Hepatocyte (in vitro differentiated cells): ENCODE measurements at places on chromosomes 11 and 22.

DNA sequence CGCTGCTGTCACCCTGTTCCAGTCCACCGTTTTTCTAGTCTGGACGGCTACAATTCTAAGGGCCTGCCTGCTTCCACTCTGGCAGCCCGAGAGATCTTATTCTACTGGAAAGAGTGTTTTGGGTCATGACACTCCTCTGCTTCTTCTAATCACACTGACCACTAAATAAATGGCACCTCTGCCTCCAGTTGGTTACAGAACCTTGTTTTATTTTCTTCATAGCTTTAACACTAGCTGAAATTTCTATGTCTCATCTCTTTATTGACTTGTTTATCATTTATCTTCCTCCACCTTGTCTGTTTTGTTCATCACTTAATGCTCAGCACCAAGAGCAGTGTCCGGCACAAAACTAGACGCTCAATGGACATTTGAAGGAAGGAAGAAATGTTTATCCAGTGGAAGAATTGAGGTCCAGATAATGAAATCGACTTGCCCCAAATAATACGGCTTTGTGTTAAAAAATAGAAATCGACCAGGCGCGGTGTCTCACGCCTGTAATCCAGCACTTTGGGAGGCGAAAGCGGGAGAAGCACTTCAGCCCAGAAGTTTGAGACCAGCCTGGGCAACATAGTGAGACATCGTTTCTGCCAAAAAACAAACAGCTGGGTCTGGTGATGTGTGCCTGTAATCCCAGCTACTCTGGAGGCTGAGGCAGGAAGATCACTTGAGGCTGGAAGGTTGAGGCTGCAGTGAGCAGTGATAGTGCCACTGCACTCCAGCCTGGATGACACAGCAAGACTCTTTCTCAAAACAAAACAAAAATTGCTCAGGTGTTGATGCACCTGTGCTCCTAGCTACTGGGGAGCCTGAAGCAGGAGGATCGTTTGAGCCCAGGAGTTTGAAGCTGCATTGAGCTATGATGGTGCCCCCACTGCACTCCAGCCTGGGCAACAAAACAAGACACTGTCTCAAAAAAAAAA lies 693 bp upstream of the PRR14L start:
- H3K27me3 ChIP-seq, result no peaks in the 10 kb centered on the region
- H3K4me3 ChIP-seq, result no peak overlapping the region
- H3K36me3 ChIP-seq, result no peaks in the 10 kb centered on the region
- H3K27ac ChIP-seq, result peak overlapping the region; percentile 76
- no peak for DNase-seq

GRCh38 chr11:105740164-105740903 lies 130.5 kb downstream of the GRIA4 start:
- no peak for DNase-seq
- H3K27ac ChIP-seq, result no peak overlapping the region
- no peaks in the 10 kb centered on the region for H3K27me3 ChIP-seq
- no peaks in the 10 kb centered on the region for H3K4me1 ChIP-seq

DNA sequence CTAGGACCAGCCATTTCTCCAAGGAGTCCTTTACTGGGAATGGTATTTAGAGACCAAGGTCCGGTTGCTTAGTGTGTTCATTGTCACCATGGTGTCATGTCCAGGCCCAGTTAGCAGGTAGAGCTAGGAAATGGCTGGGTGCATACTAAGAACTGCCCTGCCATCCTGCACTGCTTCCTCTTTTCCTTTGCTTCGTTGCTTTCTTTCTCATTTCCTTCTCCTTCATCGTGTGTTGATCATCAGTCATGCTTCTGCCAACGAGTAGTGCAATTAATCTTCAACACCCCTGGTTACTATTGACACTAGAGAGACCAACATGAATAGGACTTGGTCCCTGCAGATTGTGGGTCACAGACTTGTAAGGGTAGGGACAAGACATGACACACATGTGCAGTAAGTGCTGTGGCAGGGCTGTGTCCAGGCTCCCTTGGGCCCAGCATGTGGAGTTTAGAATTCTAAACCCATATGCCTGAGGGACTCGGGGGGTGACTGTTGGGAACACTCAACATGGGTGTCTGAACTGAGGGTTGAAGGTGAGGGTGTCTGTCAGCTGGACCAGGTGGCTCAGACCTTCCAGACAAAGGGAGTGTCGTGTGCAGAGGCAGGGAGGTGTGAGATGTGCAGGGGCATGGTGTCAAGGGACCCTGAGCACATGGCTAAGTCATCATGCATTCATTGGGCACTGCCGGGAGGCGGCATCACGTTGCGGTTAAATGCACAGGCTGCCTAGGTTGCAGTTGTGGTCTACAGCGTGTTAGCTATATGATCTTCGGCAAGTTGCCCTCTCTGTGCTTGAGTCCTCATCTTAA lies 42.6 kb downstream of the ST14 start:
- H3K4me1 ChIP-seq, result no peaks in the 10 kb centered on the region
- no peak overlapping the region for H3K27ac ChIP-seq
- no peak for DNase-seq
- no peak overlapping the region for H3K4me3 ChIP-seq
- H3K27me3 ChIP-seq, result no peaks in the 10 kb centered on the region

DNA sequence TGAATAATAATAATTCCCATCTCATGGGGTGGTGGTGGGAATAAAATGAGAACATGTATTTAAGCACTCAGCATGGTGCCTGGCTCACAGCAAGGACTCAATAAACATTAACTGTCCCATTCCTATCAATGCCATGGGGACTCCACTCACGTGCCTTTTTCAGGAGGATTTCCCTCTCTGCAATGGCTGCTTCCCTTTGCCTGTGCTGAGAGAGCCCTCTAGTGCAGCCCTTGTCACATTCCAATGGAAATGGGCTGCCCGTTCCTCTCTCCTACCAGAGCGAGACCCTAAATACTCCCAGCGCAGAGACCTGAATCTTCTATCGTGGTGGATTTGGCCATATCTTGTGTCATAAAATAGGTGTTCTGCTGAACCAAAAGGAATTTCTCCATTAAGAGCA lies 621.5 kb upstream of the B3GAT1 start:
- H3K27me3 ChIP-seq, result no peaks in the 10 kb centered on the region
- no peaks in the 10 kb centered on the region for H3K4me1 ChIP-seq
- no peaks in the 10 kb centered on the region for H3K36me3 ChIP-seq
- H3K27ac ChIP-seq, result no peak overlapping the region

DNA sequence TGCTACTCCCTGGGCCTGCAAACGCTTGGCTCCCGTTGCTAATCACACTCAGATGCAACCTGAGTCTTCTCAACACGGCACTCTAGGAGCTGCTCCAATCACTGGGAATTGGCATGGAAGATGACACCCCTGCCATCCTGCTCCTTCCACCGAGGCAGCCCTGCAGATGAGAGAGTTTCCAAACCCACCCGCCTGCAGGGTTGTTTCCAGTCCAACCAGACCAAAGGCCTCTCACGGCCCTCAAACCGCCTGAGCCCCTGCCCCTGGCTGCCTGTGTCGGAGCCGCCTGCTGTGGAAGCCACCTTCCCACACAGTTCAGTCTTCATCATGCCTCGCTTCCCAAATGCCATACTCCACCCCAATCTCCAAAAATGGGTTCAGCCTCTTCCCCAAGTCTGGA lies 36.8 kb upstream of the TP53I11 start:
- no peak overlapping the region for H3K27ac ChIP-seq
- H3K4me1 ChIP-seq, result no peaks in the 10 kb centered on the region
- no peaks in the 10 kb centered on the region for H3K36me3 ChIP-seq
- H3K27me3 ChIP-seq, result no peaks in the 10 kb centered on the region
- H3K4me3 ChIP-seq, result no peak overlapping the region

DNA sequence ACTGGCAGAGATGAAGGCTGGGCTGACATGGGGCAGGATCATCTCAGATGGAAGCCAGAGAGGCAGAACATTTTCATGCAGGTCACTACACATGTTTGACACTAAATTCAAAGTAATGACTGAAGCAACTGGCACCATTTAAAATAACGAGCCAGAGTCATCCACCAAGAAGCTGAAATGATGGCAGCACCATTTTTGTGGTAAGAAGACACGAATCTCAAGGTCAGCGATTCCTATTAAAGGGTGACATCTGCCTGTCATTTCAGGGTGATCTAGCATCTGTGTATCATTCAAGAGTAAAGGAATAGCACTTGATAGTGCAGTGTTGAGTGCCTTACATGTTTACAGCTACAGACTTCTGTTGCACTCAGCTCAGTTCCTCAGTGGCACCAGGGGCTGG lies 113.4 kb upstream of the C11orf87 start:
- DNase-seq, result no peak
- H3K27ac ChIP-seq, result no peak overlapping the region
- H3K4me3 ChIP-seq, result no peak overlapping the region
- no peaks in the 10 kb centered on the region for H3K27me3 ChIP-seq

GRCh38 chr11:23991165-23991539 lies 505.7 kb upstream of the LUZP2 start:
- no peak overlapping the region for H3K27ac ChIP-seq
- no peaks in the 10 kb centered on the region for H3K4me1 ChIP-seq
- DNase-seq, result no peak
- no peaks in the 10 kb centered on the region for H3K36me3 ChIP-seq

GRCh38 chr11:101215069-101215468 lies 85.5 kb upstream of the PGR start:
- no peak for DNase-seq
- no peaks in the 10 kb centered on the region for H3K36me3 ChIP-seq
- H3K27ac ChIP-seq, result no peak overlapping the region
- H3K4me3 ChIP-seq, result no peak overlapping the region
- no peaks in the 10 kb centered on the region for H3K27me3 ChIP-seq
- H3K4me1 ChIP-seq, result no peaks in the 10 kb centered on the region

GRCh38 chr11:14443638-14444037 lies 56.0 kb downstream of the COPB1 start:
- H3K27me3 ChIP-seq, result no peaks in the 10 kb centered on the region
- H3K4me1 ChIP-seq, result no peaks in the 10 kb centered on the region
- no peaks in the 10 kb centered on the region for H3K36me3 ChIP-seq

GRCh38 chr11:65633390-65634108 lies 4.4 kb upstream of the SIPA1 start:
- no peaks in the 10 kb centered on the region for H3K27me3 ChIP-seq
- H3K4me3 ChIP-seq, result no peak overlapping the region
- H3K4me1 ChIP-seq, result no peaks in the 10 kb centered on the region
- H3K36me3 ChIP-seq, result no peaks in the 10 kb centered on the region

GRCh38 chr22:47446821-47447810 lies 684.7 kb downstream of the TBC1D22A start:
- no peaks in the 10 kb centered on the region for H3K36me3 ChIP-seq
- no peaks in the 10 kb centered on the region for H3K4me1 ChIP-seq
- no peak overlapping the region for H3K27ac ChIP-seq
- no peak overlapping the region for H3K4me3 ChIP-seq
- H3K27me3 ChIP-seq, result no peaks in the 10 kb centered on the region

GRCh38 chr11:110409174-110409573 lies 20.6 kb upstream of the FDX1 start:
- no peaks in the 10 kb centered on the region for H3K4me1 ChIP-seq
- H3K27ac ChIP-seq, result no peak overlapping the region
- no peak overlapping the region for H3K4me3 ChIP-seq
- H3K36me3 ChIP-seq, result no peaks in the 10 kb centered on the region
- no peaks in the 10 kb centered on the region for H3K27me3 ChIP-seq
- DNase-seq, result no peak

- H3K36me3 ChIP-seq, result no peaks in the 10 kb centered on the region
- H3K27me3 ChIP-seq, result no peaks in the 10 kb centered on the region
- no peaks in the 10 kb centered on the region for H3K4me1 ChIP-seq
- H3K27ac ChIP-seq, result no peak overlapping the region
- H3K4me3 ChIP-seq, result no peak overlapping the region
Observed at GRCh38 chr11:58301576-58301975, 33.5 kb upstream of the OR10W1 start.

- H3K27ac ChIP-seq, result no peak overlapping the region
- peaks cover 11% of the 10 kb centered on the region for H3K4me1 ChIP-seq
- H3K36me3 ChIP-seq, result no peaks in the 10 kb centered on the region
- no peaks in the 10 kb centered on the region for H3K27me3 ChIP-seq
Observed at GRCh38 chr22:42604403-42604802, 10.3 kb downstream of the POLDIP3 start.

DNA sequence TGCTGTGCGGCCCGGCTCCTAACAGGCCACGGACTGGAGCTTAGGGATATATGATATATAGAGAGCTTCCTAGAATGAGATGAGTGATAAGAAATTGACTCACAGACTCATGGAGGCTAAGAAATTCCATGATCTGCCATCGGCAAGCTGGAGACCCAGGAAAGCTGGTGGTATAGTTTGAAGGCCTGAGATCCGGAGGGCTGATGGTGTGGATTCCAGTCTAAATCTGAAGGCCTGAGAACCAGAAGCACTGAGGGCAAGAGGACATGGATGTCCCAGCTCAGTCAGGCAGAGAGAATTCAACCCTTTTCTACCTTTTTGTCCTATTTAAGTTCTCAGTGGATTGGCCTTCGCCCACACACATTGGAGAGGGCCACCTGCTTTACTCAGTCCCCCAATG lies 564.8 kb downstream of the TBC1D22A start:
- DNase-seq, result no peak
- no peaks in the 10 kb centered on the region for H3K4me1 ChIP-seq
- H3K4me3 ChIP-seq, result no peak overlapping the region

GRCh38 chr11:130705670-130706421 lies 210.4 kb downstream of the SNX19 start:
- no peak overlapping the region for H3K27ac ChIP-seq
- no peaks in the 10 kb centered on the region for H3K4me1 ChIP-seq
- DNase-seq, result no peak
- H3K36me3 ChIP-seq, result no peaks in the 10 kb centered on the region
- no peaks in the 10 kb centered on the region for H3K27me3 ChIP-seq

DNA sequence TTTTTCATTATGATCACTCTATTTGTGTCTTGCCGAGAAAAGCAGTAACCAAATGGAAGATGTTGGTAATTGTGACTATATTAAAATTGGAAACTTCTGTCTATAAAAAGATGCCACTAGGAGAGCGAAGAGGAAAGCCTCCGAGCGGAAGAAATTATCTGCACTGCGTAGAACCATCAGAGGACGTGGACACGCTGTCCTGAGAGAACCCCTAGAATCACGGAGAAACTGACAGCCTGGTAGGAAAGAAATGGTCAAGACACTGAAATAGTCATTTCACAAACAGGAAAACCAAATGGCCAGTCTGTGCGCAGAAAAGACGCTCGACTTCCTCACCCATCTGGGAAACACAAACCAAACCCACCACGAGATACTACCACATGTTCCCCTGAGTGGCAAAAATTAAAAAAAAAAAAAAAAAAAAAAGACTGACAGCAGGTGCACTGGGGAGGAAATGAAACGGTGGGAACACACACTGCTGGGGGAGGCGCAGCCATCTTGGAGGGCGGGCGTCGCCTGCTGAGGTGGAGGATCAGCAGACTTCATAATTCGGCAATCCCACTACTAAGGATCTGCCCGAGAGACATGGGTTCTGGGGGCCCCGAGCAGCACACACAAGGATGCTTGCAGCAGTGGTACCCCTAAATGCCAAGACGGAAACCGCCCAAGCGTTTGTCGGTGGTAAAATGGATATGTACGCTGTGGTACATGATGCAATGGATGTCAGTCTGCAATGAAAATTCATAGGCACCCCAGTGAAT lies 21.3 kb downstream of the IFITM10 start:
- H3K4me1 ChIP-seq, result peaks cover 5% of the 10 kb centered on the region
- no peaks in the 10 kb centered on the region for H3K27me3 ChIP-seq
- no peak overlapping the region for H3K27ac ChIP-seq
- no peaks in the 10 kb centered on the region for H3K36me3 ChIP-seq
- no peak for DNase-seq
